ENCODE measurements at places on chromosomes 4 and X.
A peak's percentile ranks its signal among the peaks of the same experiment; 100 is the strongest.

DNA sequence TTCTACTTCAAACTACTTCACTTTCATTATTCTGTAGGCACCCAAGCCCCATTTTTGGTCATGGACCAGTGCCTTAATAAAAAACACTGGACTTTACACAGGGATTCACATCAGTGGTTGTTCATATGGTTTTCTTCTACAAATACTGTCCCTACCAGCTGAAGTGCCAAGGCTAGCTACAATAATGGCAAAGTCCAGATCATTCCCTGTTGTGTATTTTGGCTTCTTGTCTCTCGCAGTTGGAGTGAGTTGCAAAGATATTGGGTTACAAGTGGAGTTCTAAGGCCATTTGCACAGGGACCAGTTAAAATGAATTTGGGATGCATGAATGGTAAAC lies 16.7 kb upstream of the ANKRD17 start:
- no peak for ATAC-seq

DNA sequence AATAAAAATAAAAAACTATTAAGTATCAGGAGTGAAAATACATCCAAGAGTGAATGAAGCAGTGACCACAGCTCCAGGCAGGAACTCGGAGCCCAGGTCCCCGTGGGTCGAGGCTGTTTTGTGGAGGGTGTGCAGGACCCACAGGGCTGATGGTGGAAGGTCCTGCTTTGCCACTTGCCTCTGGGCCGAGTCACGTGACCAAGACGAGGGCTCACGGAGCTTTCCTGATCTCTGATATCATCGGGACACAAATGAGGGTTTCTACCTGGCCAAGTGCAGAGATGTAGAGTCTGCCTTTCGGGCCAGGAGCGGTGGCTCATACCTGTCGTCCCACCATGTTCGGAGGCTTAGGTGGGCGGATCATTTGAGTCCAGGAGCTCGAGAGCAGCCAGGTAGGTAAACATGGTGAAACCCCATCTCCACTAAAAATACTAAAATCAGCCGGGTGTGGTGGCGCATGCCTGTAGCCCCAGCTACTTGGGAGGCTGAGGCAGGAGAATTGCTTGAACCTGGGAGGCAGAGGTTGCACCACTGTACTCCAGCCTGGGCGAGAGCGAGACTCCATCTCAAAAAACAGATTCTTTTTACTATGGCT lies 7.2 kb downstream of the SLC25A6 start:
- no peak for ATAC-seq

- no peak for ATAC-seq
Measured at GRCh38 chr4:3411676-3412075, 30.1 kb upstream of the HGFAC start.

DNA sequence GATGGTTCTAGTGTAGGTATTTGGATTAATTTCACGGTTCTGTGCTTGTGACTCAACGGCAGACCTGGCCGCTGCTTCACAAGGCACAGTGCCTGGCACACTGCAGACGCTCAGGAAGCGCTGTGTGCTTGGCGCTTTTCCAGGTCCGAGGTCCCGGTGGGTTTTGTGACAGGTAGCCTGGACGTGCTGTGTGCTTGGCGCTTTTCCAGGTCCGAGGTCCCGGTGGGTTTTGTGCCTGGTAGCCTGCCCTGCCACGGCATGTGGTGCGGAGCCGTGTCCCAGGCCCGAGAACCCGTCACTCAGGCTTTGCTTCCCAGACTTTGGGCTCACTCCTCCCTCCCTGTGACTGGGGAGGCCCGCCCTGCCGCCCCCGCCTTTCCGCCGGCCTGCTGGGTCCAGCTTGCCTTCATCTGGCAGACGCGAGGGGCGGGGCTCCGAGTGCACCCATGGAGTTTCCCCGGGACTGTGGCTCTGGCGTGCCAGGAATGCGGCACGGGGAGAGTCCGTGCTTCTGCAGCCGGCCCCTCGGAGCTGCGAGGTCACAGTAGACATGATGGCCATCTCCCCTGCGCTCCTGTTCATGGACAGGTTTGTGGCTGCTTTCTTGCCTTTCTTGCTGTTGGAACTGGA lies 44.2 kb downstream of the TBC1D14 start:
- peak; percentile 87 for ATAC-seq
